ENCODE measurements at places on chromosomes 2 and 18.

GRCh38 chr2:124875627-124876244, 850.6 kb downstream of the CNTNAP5 start:
- peak; percentile 25 for DNase-seq

DNA sequence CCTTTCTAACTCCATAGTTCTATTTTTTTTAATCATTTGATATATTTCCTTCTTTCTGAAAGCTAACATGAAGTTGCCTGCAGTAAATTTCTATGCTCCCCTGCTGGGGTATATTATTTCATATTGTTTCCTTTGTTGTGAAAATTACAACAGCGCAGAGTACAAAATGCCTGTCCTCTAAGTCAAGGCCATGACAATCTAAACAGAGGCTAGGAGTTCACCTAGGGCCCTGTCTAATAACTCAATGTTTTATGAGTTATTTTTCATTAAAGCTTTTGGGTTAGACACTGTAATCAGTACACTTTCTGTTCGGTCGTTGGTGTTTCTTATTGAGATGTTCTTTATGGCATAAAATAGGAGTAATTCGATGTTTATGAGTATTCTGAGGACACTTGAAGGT, 111.2 kb downstream of the OSR1 start:
- no peak for DNase-seq

GRCh38 chr18:47986620-47987387, 56.3 kb upstream of the SMAD2 start:
- no peak for DNase-seq

- no peak for DNase-seq
These were observed 221.4 kb upstream of the FBXO11 start for GRCh38 chr2:48127612-48128191.

- DNase-seq, result no peak
These were observed 6.7 kb upstream of the CHCHD5 start for GRCh38 chr2:112577756-112578155.

GRCh38 chr2:236623816-236624215, 54.2 kb downstream of the ACKR3 start:
- no peak for DNase-seq

DNA sequence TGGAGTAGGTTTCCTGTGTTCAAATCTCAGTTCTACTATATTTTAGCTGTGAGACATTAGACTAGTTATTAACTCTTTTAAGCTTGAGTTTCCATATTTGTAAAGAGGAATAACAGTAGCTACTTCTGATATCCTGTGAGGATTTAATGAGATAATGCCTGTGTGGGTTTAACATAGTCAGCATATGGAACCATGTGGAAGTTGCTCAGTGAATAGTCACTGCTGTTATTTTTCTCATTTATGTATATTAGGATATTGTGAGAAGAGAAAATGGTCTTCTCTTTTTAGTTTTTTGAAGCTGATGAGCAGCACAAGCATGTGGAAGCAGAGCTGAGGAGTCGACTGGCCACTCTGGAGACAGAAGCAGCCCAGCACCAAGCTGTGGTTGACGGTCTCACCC, 70.5 kb upstream of the STON1 start:
- DNase-seq, result no peak

- DNase-seq, result no peak
These were observed 281.0 kb upstream of the SOX11 start for GRCh38 chr2:5410991-5411700.

DNA sequence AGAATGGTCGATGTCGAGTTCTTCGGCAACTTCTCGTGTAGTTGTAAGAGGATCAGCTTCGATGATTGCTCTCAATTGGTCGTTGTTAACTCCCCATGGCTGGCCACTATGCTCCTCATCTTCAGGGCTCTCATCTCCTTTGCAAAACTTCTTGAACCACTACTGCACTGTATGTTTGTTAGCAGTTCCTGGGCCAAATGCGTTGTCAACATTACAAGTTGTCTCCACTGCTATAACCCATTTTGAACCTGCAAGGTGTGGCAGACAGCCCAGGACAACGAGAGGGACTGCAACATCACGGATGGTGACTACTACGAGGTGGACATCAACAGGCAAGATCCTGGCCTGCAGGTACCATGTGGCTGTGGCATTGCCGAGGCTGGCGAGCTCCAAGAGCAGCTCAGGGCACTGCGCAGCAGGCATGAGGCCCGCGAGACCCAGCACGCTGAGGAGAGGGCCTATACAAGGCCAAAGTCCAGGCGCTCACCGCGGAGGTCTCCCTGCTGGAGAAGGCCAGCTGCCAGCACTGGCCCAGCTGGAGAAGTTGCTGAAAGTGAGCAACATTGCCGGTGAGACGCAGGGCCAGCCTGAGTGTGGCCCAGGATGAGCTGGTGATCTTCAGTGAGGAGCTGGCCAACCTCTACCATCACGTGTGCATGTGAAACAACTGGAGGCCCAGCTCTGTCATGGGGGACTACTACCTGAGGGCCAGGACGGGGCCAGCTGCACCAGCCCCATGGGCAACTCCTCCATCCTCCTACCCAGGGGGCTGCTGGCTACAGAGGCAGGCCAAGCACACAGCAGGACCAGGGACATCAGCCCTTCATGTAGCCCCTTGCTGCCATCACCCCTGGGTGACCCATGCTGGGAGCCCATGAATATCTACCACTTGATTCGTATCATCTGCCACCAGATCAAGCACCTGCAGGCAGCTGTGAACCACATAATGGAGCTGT, 20.2 kb downstream of the CLK1 start:
- no peak for DNase-seq

DNA sequence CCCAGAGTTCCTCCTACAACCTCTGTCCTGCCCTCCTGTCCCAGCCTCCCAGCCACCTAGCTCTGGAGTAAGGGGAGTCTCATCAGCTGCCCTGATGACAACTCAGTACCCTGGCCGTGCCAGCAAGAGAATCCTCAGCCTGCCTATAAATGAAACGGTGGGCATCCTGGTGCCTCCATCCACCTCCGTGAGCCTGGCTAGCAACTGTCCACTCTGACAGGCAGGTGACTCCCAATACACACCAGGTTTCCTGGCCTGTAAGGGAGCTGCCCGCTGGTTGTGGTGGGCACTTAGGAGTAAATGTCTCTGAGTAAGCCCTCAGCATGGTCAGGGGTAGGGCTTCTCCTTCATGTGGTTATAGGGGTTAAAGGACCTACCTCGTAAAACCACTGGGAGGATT, 81.5 kb downstream of the XDH start:
- DNase-seq, result no peak

GRCh38 chr2:234158812-234159211, 108.3 kb downstream of the SPP2 start:
- DNase-seq, result peak; percentile 57

DNA sequence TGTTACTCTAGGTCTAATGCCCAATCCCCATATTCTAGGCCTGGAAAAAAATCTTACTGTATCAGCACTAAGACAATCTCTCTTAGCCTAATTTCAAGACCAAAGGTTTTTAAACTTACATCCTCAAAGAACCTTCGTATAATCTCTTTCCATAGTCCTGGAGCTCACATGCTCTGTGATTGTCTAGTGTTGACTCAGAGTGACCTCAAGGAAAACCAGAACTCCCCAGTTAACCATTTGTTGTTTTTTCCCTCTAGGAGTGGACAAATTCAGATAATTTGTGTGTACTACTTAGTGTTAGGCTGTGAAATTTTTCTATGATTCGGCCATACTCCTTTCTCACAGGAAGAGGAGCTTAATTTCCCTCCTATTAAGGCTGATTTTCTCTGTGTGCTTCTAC, 536.1 kb downstream of the SLC4A3 start:
- DNase-seq, result no peak

- DNase-seq, result no peak
These were observed 177.2 kb downstream of the EN1 start for GRCh38 chr2:118670276-118670675.

- no peak for DNase-seq
These were observed 652.0 kb downstream of the PLCL1 start for GRCh38 chr2:198456418-198456817.

GRCh38 chr2:8672940-8673339, 8.9 kb upstream of the ID2 start:
- no peak for DNase-seq

- no peak for DNase-seq
These were observed 247.9 kb upstream of the SYT4 start for GRCh38 chr18:43525169-43525568.

GRCh38 chr2:204401114-204401513, 144.2 kb upstream of the PARD3B start:
- DNase-seq, result no peak

GRCh38 chr18:61951396-61951795, 58.6 kb upstream of the RNF152 start:
- DNase-seq, result no peak

GRCh38 chr2:143816916-143817315, 687.7 kb downstream of the ARHGAP15 start:
- DNase-seq, result no peak

GRCh38 chr18:56003009-56003719, 415.2 kb upstream of the TCF4 start:
- DNase-seq, result no peak

DNA sequence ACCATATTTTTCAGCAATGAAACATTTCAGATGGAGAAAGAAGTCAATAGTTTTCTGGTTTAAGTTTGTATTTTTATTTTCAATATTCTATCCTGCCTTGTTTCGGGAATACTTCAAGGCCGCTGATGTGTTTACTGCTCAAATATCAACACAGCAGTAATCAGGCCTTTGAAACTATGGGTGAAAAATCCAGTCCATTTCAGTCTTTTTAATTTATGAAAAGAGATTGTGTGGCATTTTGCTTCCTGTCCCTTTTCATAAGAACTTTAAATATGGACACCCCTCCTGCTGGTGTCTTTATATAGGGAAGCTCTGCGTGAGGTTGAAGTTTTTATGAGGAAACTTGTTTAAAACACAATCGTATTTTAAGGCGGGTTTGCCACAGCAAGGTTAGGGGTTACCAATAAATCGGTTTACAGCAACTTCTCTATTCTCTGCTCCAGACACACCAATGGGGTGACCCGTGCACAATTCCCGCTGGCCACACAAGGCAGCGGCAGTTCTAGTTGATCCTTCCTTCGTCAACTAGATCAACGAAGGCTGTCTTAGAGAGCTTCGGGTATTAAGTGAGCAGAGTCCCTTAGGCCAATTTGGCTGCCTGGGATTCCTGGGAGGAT, 1.2 kb upstream of the TANC1 start:
- no peak for DNase-seq

DNA sequence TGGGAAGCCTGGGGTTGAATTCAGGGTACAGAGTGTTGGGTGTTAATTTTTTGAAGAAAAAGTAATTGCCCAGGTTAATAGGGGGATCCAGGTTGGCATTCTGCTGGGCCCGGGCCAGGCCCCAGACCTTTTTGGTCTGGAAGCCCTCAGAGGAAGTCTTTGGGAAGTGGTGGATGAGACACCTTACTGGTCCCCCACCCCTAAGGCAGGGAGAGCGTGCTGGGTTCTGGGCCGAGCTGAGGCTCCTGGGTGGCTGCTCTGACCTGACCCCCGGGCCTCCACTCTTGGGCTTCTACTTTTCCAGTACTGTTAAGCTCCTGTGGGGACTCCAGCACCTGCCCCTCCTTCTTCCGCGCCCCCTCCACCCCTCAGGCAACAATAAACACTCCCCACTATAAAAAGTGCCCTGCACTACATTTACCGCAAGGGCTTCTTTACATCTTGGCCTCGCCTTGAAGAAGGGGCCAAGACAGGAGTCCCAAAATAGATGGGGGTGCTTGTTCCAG, 753 bp upstream of the HOXD3 start:
- DNase-seq, result no peak

DNA sequence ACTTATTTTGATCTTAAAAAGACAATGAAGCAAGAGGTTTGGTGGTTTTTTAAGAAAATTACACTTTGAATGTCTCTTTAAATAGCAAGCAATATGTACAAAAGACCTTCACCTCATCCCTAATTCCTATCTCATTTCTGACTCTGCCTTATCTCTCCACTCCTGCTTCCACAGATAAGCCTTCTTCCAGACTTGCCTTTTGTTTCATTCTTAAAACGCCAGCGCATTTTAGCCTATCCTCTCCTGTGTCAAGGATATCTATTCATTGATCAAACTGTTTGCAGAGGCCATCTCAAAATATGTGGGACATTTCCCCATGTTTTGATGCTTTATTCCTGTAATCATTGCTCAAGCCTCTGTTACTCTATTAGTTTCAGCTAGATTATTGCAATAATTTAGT, 562.5 kb downstream of the PARD3B start:
- no peak for DNase-seq

- no peak for DNase-seq
These were observed 238.0 kb upstream of the SLC39A10 start for GRCh38 chr2:195419033-195419432.

GRCh38 chr18:59813942-59814341, 85.9 kb upstream of the PMAIP1 start:
- no peak for DNase-seq

GRCh38 chr18:34709104-34709503, 994 bp upstream of the DTNA start:
- DNase-seq, result peak; percentile 30

DNA sequence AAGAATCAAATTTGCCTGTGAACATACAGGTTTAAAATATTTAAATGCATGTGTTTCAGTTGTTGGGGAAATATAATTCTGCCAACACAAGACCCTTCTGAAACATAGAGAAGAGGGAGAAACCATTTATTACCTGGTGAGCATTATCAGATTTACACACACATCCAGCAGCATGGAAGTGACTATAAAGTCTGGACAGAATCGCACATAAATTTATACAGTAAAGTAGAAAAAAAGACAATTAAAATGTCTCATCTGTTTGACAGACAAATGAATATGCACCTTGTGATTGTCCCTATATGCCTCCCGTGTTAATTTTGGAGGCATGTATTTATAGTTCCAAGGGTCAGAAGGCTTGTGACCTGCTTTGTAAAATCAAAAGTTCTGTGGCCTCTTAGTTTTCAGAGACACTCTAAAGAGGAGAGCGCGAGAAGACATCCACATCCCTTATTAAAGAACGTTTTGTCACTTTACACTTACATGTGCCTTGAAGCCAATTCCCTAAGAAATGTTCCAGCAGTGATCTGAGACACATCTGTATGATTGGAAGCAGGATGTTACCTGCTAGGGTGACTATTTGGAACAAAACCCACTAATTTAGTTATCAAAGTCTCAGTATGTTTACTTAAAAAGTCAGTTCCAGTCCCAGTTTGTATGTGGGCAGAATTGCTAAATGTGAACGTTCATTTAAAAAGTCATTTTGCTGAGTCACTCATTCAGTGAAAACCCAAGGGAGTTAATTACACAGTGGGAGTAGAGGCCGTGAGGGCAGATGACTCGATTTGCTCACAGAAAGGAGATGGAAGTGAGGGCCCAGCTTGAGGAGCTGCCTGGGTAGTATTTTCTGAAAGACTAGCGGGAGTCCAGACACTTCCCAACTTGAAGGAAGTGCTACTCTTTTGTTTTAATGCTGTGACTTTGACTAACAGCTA, 527.6 kb upstream of the MEX3C start:
- DNase-seq, result no peak

GRCh38 chr2:104431701-104432121, 422.2 kb upstream of the POU3F3 start:
- DNase-seq, result no peak

DNA sequence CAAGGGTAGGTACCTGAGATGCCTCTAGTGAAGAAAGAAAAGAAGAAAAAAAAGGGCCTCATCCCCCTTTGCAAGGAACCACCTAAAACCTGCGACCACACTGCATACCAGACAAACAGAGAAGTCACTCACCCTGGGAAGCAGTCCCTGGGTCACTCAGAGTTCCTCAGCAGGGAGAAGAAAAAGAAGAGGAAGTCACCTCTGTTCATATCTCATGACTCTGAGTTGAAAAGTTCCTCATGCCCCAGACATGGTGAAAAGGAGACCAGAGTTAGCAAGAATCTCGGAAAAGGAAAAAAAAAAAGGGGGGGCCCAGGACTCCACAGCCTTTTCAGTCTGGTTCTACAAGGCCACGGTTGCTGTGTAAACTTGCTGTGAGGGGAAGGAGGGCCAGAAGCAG, 478.4 kb upstream of the NRXN1 start:
- DNase-seq, result no peak

- no peak for DNase-seq
These were observed 274.0 kb upstream of the FIGN start for GRCh38 chr2:164009756-164010337.
